ENCODE measurements at places on chromosomes 1 and 21. TPM values are rescaled to one million over a fixed set of nuclear protein-coding genes. Genes with fewer than 3 reads are reported as not detected.

The CYP4A11 gene
- total RNA-seq, result not detected

The RGS4 gene
- 15.2 TPM for total RNA-seq

The RGSL1 gene
- not detected for total RNA-seq

The RIPPLY3 gene
- 86.4 TPM for total RNA-seq

The C1orf94 gene
- not detected for total RNA-seq

The MEX3A gene
- 63.9 TPM for total RNA-seq

The TADA1 gene
- 11.7 TPM for total RNA-seq

The PPOX gene
- 39.0 TPM for total RNA-seq

The PIK3C2B gene
- 256 TPM for total RNA-seq

The GNAT2 gene
- total RNA-seq, result 0.26 TPM

The FCAMR gene
- not detected for total RNA-seq

The NMNAT2 gene
- 1.7 TPM for total RNA-seq

The SLC27A3 gene
- 72.7 TPM for total RNA-seq

The DRAXIN gene
- total RNA-seq, result 0.46 TPM

The SFN gene
- 0.54 TPM for total RNA-seq

The TRIM17 gene
- 2.3 TPM for total RNA-seq

The GUCA2B gene
- total RNA-seq, result not detected

The GBP3 gene
- total RNA-seq, result 0.36 TPM

The MAB21L3 gene
- total RNA-seq, result 0.18 TPM

The ETV3L gene
- total RNA-seq, result not detected
